NCI-H2081 (cell line): ENCODE measurements at places on chromosomes 7 and 10.

GRCh38 chr7:80581486-80582260 lies 56.8 kb upstream of the CD36 start:
- DNase-seq, result no peak

DNA sequence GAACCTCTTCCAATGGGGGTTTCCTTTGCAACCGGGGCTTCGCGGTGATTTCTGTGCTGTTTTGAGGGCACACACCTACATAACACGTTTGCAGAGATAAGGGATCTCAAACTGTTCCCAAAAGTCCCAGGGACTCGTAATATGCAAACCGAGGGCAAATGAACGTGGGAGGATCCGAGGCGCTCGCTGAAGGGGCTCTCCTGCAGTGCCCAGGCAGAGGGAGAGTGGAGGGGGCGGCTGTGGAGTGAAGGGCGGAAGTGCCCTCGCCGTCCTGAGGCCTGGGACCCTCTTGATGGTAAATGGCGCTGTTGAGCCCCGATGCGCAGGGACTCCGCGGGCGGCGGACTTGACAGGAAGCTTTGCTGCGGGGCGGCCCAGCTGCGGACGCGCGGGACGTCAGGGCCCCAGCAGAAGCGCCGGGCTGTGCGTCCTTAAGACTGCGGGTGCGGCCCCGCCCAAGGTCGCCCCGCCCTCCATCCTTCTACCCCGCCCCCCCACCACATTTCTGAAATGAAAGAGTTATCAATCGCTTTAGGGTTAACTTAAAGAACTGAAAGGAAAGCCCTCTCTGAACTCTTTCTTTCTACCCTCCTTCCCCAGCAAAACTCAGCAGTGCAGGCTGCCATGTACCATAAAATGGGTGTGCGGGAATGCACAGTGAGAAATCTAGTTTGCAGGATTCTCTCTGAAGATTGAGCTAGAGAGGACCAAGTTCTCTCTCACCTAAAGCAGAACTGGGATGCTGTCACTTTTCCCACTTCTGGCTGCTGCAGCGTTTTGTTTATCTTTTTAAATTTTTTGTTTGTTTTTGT lies 151.8 kb upstream of the YAE1 start:
- DNase-seq, result peak; percentile 48

- DNase-seq, result no peak
Observed at GRCh38 chr10:3803927-3804741, 19.1 kb upstream of the KLF6 start.

- DNase-seq, result no peak
Observed at GRCh38 chr7:158366346-158366745, 221.3 kb downstream of the PTPRN2 start.

GRCh38 chr7:157612664-157613561 lies 276.1 kb downstream of the DNAJB6 start:
- no peak for DNase-seq

GRCh38 chr10:97121041-97121440 lies 64.7 kb downstream of the SLIT1 start:
- DNase-seq, result no peak

DNA sequence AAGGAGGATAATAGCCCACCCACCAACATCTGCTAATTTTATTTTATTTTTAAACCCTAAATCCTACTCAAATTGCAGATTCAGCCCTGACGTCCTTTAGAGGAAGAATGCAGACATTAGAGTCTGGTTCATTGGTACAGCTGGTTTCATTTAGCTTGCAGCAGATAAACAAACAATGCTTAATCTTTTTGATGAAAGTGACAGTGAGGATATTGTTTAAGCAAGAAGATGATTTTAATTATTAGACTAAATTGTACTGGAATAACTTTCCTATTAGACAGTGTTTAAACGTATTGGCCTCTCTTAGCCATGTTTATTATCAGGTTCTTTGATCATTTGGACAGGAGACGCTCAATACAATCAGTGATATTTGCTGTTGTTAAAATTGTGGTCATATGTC lies 164.8 kb downstream of the CDK14 start:
- no peak for DNase-seq

DNA sequence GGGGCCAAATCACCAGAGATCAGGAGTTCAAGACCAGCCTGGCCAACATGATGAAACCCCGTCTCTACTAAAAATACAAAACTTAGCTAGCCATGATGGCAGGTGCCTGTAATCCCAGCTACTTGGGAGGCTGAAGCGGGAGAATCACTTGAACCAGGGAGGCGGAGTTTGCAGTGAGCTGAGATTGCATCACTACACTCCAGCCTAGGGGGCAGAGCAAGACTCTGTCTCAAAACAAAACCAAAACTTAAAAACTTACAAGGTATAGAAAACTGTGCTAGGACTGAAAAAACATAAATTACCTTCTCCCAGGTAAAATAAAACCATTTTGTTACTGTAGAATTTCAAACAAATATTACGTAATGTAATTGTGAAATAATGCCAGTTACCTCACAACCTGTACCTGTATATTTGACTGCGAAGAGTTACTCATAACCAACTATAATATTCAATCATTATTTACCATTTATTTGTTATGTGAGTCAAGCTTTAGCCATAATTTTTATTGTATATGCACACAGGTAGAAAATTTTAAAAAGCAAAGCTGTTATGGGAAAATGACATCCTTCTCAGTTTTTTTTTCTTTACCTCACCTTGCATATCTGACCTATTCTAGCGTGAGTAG lies 180.9 kb downstream of the SEMA3A start:
- DNase-seq, result no peak

DNA sequence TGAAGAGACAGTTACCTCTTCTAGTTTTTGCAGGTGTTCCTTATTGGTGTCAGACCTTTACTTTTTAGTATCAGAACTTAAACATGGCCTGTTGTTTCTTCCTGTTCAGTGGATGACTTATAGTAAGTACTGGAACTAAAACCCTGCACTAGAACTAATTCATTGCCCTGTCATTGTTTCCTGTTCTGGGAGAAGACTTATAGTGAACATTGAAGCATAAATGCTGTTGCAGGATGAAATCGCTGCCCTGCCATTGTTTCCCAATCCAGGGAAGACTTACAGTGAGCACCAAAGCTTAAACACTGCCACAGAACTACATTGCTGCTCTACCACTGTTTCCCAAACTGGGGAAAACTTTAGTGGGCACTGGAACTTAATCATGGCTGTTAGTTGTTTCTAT lies 13.1 kb downstream of the IPMK start:
- DNase-seq, result no peak

- DNase-seq, result no peak
Observed at GRCh38 chr10:80498833-80499741, 38.6 kb upstream of the SH2D4B start.

DNA sequence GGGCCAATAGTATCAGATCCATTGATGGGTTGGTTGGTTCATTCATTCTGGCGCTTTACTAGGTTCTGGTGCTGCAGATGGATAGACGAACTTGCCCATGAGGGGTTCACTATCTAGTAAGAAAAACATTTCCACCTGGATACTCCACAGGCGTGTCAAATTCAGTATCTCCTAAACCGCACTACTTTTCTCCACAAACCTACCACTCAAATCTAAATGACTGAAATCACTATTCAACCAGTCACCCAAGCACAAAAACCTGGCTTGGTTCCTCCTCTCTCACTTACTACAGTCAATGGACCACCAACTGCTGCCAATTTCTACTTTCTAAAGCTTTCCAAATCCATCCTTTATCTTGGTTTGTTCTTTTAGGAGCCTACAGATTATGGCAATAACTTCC lies 572 bp downstream of the AGK start:
- DNase-seq, result no peak

DNA sequence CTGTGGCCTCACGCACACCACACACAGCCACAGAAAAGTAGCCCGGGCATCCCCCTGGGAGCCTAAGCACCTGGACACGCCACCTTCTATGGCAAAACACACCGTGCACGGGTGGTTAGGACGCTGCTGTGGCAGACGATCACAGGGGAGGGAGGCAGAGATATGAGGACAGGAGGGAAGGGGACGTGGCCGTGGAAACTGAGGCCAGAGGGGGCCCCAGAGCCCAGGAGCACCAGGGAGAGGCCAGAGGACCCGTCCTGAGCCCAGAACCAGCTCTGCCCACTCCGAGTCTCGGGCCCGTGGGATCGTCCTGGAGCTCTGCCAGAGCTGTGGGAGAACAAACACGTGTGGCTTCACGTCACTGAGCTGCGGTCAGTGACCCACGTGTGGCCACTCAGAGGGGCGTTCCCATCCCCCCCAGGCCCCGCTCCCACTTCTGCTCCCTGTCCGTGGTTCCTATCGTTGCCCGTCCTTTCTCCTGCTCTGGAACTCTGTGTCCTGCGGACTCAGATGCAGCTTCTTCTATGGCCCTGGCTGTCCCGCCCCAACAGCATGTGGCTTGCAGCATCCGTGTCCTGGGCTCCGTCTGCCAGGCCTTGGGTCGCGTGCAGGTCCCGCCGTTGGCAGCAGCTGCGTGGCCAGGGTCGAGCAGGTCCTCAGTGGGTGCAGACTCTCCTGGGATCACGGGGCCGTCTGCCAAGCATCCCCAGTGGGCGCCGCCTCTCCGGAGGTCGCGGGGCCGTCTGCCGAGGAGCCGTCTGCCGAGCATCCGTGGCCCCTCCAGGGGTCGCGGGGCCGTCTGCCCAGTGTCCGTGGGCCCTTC lies 31.0 kb downstream of the GET4 start:
- DNase-seq, result no peak

DNA sequence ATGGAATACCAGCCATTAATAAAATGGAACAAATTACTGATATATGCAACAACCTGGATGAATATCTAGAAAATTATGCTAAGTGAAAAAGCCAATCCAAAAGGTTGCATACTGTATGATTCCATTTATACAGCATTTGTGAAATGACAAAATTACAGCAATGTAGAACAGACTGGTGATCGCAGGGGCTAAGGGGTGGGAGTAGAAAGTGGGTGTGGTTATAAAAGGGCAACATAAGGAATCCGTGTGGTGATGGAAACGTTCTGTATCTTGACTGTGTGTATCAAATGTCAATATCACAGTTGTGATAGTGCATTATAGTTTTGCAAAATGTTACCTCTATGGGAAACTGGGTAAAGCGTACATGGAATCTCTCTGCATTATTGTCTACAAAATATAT lies 15.0 kb downstream of the CEP41 start:
- DNase-seq, result peak; percentile 49

DNA sequence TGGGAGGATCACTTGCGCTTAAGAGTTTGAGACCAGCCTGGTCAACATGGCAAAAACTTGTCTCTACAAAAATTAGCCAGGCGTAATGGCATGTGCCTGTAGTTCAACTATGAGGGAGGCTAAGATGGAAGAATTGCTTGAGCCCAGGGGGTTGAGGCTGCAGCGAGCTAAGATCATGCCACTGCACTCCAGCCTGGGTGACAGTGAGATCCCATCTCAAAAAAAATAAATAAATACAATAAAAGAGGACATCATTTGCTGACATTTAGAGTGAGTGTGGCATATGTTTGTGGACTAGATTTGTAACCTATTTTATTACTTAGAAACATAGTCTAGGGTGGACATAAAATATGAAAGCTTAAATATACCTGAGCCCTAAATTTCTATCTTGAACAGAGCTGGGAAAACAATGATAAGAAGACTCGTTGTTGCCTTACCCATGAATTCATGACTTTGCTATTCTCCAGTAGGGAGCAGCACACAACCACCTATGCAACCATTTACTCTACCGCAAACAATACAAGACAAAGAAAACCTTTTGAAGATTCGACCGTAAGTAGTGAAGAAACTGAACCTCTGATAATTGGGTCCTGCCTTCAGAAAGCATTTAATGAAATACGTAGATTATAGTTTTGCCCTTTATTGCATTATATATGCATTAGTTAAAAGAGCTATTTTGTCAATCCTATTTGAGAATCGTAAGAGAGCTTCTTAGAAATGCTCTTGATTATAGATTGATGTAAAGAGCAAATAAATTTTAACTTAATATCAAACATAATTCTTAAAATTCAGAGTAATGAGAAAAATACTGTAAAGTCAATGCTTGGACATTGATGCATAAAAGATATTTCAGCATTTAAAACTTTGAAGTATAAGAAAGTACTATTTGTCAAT lies 83.5 kb downstream of the GNAT3 start:
- DNase-seq, result peak; percentile 81

DNA sequence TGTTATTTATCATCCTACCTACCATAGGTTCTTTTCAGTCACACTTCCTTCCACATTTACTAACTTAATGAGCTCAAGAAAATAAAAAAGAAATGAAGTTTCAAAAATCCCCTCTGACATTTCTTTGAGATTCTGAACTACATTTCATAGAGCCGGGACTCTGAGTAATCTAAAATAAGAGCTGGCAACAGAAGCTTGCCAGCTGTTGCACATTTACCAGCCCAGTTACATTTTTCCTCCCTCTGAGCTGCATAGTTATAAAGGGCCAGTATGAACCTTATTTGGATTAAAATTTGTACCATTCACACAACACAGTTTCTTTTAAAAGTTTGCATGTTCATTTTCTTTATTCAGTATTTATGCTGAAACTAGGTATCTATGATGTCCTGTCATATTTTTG lies 119.5 kb upstream of the CAV2 start:
- no peak for DNase-seq
